ENCODE measurements at places on chromosomes 5 and 9. TPM values are rescaled to one million over a fixed set of nuclear protein-coding genes. Genes with fewer than 3 reads are reported as not detected.

DNA sequence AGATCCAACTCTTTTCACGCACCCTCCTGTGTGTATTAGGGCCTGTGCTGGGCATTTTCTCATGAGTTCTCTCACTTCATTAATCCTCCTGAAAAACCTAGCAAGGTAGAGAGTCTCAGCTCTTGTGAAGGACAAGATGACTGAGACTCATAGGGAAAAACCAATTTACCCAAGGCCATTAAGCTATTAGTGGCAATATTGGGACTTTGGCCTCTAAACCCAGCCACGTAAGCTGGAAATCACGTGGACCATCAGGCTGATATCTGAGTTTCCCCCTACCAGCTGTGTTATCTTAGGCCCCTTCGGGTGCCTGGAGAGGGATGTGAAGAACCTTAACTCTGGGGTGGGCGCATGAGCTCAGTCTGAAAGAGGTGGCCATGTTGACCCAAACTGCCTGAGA, 80.7 kb downstream of the ANKH start:
- no peak for DNase-seq

GRCh38 chr5:33227247-33227646, 213.5 kb upstream of the TARS1 start:
- DNase-seq = peak; percentile 24

GRCh38 chr9:128420060-128420650, 502 bp upstream of the CERCAM start:
- peak; percentile 63 for DNase-seq

- DNase-seq = no peak
Measured at GRCh38 chr9:112886351-112886750, 4.3 kb downstream of the SLC46A2 start.

ARL10 gene
- total RNA-seq = 16.5 TPM

GRCh38 chr5:73121119-73121463, 716 bp downstream of the TMEM171 start:
- DNase-seq = peak; percentile 31

BDP1 gene
- total RNA-seq = 27.5 TPM

GRCh38 chr5:120568711-120569110, 104.6 kb downstream of the PRR16 start:
- no peak for DNase-seq

GRCh38 chr9:116088396-116088795, 65.2 kb upstream of the PAPPA start:
- DNase-seq = no peak

- DNase-seq = no peak
Measured at GRCh38 chr9:133369933-133370332, 5.9 kb downstream of the SURF4 start.

- no peak for DNase-seq
Measured at GRCh38 chr5:32343058-32343672, 30.4 kb upstream of the MTMR12 start.

GALNT12 gene
- 0.44 TPM for total RNA-seq

ADAMTS19 gene
- total RNA-seq = not detected
